ENCODE measurements at places on chromosomes 3 and 15.

DNA sequence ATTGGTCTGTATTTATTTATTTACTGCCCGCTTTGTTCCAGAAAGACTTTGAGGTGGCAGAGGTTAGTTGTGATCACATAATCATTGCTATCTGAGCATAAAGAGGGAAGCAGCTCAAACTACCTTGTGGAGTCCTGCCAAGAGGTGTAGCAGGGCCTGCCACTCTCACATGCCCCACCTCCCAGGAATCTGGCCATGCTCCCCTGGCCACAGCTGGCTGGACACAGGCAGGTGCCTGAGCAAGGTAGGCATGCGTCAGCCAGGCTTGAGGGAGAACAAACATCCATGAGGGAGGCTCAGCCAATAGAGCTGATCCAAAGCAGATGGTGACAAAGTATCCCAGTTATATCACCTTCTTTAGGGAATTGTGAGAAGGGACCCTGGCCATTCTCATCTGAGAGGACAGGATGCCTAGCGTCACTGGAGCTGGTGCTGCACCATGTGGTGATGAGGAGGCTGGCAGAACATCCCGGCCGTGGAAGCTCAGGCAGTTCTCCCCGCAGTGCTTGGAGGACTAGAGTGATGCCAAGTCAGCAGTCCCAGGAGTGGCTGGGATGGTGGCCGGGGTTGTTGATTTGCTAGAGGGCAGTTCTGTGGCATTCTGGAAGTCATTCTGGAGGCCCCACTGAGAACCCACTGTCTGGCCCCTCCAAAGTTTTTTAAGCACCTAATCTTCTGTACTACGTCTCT lies 6.8 kb upstream of the POLG start:
- DNase-seq, result no peak

- no peak for DNase-seq
Observed at GRCh38 chr3:11140030-11140712, 14.1 kb upstream of the HRH1 start.

DNA sequence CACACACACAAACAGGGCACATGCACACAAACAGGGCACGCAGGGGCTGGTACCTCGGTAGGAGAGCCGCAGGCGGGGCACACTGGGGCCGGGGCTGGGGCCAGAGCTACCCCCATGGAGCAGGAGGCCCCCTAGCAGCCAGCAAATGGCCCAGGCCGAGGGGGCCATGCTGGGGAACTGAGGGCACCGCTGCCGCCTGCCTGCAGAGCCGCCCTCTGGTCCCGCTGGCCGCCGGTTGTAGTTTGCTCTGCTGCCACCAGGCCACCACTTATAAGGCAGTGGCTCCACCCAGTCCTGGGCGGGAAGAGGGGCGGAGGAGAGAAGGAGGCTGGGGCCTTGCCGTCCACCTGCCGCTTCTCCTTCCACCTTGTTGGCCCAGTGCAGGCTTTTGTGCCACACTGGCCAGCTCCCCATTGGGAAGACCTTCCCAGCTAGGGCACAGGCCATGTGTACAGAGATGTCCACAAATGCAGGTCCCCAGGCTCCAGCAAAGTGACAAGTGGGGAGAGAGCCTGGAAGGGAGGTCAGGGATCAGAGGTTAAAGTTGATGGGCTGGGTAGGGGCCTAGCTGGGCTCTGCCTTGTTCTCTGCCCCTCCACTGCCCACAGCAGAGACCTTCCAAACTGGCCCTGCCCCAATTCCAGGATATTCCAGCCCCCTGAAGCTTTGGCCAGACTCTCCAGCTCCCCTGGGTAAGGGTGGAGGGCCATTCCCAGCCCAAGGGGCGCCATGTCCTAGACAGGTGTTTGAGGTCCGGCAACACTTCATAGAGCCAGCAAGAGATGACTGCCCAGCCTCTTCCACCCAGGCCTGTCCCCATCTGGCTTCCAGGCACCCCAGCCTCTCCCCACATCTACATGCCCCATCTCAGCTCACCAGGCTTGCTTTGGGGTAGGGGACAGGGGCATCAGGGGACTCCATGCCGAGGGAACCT lies at the start of gene SEMA3G:
Gene SEMA3G, minus strand, starts transcription at position 244 of the 934 bp plus-strand sequence. Its CDS starts 76 bp downstream, at position 168.
- peak; percentile 82 for DNase-seq

- no peak for DNase-seq
Observed at GRCh38 chr3:182692021-182692420, 101.3 kb upstream of the ATP11B start.

GRCh38 chr15:94263341-94264273 lies 32.2 kb downstream of the MCTP2 start:
- peak; percentile 24 for DNase-seq

DNA sequence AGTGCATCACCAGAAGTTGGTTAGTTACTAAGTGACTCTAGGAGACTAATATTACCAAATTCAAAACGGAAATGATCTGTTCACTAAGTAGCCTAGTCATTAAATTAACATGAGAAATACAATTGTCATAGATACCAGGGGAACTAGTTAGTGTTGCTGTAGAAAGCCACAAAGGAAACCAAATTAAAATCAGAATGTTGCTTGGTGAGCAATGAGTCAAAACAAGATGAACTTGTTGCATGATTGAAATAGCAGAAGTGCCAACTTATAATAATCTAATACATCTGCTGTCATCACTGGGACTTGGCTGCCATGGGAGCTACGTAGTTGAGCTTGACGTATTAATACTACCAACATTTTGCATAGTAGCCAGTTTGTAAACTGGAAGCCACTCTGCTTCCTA lies 458.1 kb downstream of the DIPK2A start:
- DNase-seq, result no peak

DNA sequence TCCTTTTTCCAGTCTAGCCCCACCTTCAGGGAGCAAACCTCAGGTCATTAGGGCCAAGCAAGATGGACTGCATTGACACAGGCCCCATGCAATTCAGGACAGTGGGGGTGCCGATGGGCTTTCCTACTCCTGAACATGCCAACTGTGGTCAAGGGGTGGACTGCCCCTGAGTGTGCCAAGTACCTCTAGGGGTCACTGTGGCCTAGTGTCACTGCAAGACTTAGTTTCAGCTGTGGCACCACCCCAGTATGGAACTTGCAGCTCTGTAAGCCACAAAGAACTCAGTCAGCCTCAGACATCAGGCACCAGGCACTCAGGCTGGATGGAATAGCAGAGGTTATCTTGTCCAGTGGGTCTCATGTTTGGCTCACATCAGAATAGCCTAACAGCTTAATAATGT lies 32.3 kb downstream of the EXOG start:
- DNase-seq, result no peak

GRCh38 chr3:122758877-122759560 lies 34.6 kb downstream of the HSPBAP1 start:
- DNase-seq, result no peak

DNA sequence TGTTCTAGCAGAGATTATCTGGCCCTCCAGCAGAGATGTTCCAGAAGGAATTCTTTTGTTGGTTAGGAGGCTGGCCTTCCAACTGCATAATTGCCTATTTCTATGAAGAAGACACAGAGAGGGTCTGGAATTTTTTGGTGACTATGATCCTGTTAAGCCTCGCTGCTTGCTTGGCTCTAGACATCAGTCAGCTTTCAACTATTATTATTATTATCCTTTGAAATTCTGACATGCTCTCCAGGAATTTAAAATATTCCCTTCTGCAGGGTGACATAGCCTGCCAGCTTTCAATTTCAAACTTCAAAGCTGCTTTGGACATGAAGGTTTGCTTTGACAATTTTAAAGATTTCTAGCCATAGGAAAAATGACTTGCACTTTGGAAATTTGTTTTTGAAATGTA lies 26.3 kb upstream of the ZNF148 start:
- peak; percentile 54 for DNase-seq

GRCh38 chr3:106611841-106612240 lies 743.0 kb upstream of the CBLB start:
- no peak for DNase-seq

GRCh38 chr3:31361371-31362273 lies 171.1 kb upstream of the STT3B start:
- DNase-seq, result peak; percentile 24

GRCh38 chr15:84831028-84831427 lies 13.9 kb downstream of the ALPK3 start:
- DNase-seq, result peak; percentile 45

- no peak for DNase-seq
Observed at GRCh38 chr3:170423001-170423615, 4.4 kb downstream of the CLDN11 start.

DNA sequence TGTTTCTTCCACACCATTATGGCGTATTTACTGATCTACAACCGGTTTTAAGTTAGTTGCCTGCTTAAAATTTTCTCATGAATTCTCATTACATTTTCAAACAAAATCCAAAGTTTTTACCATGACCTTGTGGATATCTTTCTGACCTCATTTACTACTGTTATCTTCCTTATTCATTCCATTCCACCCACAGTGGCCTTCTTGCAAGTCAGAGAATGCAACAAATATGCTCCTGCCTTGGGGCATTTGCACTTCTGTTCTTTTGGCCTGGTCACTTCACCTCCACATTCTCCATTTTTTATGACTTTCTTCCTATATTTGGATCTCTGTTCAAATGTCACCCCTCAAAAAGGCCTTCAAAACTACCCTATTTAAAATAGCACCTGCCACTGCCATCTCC lies 8.8 kb upstream of the SLC15A2 start:
- peak; percentile 6 for DNase-seq

- peak; percentile 73 for DNase-seq
Observed at GRCh38 chr3:187736418-187736871, 8.8 kb downstream of the BCL6 start.

DNA sequence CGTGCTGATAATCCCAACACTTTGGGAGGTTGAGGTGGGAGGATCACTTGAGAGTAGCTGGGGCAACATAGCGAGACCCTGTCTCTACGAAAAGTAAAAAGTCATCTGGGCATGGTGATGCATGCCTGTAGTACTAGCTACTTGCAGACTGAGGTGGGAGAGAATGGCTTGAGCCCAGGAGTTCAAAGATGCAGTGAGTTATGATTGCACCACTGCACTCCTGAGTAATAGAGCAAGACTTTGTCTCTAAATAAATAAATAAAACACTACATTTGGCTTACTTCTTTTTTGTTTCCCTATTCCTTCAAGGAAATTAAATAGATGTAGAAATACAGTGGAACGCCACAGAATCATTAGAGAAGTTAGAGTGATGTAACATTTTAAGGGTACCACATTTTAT lies 20.1 kb upstream of the LDHAL6B start:
- DNase-seq, result peak; percentile 62

- no peak for DNase-seq
Observed at GRCh38 chr3:58924578-58924977, 125.2 kb downstream of the CFAP20DC start.

DNA sequence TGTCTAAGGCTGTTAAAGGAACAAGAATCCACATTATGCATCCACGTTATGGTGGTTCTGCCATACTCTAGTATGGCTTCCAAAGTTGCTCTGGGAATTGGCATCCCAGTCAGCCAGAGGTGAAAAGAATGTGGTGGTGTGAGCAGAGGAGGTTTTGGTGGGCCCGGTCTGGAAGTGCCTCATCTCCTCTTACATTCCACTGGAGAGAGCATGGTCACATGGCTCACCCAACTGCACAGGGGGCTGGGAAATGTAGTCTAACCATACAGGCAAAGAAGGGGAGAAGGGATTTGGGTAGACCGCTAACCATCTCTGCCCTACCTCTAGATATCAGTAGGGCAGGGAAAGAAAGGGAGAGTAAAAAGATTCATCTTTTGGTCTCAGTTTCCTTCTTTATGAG lies 3.2 kb upstream of the HEG1 start:
- DNase-seq, result no peak

- DNase-seq, result no peak
Observed at GRCh38 chr3:162770551-162770950, 1273.9 kb downstream of the OTOL1 start.

GRCh38 chr3:17442332-17443049 lies 299.9 kb downstream of the TBC1D5 start:
- no peak for DNase-seq

GRCh38 chr3:115876876-115877614 lies 253.7 kb downstream of the GAP43 start:
- DNase-seq, result peak; percentile 7

DNA sequence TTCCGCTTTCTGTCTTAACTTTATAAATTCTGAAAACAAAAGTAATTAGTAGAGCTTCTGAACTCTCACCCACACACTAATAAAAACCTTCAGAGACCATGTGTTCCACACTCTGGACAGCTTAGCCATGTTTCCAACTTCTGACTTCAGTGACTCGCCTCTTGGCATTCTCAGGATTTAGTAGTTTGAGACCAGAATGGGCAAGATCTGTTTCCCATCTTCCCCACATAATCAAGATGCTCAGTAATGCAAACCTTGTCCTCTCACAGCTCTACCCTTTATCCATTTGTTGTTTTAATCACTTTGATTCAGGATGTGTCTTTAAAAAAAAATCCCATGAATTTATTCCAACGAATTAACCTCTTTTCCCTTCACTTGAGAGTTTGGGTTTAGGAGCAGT lies 166.6 kb upstream of the SLC24A5 start:
- DNase-seq, result no peak

DNA sequence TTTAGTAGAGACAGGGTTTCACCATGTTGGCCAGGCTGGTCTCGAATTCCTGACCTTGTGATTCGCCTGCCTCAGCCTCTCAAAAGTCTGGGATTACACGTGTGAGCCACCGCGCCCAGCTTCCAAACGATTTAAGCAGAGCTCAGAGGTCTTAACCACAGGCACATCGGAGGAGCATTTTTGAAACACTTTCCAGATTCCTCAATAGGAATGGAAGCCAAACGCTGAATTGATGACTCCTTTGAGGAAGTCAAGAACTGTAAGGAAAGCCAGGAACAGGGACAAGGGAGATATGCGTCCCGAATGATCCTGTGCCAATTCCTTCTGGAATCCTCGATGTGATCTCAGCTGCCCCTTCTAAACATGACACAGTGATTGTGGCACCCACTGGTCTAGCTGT lies 40.0 kb downstream of the TRH start:
- peak; percentile 1 for DNase-seq

DNA sequence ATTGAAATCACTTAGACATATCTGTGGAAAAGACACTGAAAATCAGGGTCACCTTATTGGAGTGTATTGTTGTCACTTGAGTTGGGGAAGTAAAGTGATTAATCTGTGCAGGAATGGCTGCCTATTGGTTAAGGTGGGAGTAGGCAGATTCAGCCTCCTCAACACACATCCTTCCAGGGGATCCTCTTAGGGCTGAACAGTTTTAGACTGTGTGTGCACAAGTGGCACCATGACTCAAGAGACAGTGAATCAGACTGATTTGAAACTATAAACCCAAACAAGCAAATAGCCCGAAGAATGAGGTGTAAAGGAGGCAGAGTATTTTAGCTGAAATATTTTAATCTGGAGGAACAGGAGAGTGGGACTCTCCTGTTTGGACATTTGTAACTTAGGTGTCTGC lies 4.9 kb downstream of the ABHD17C start:
- peak; percentile 10 for DNase-seq

GRCh38 chr3:71360764-71361163 lies 222.8 kb downstream of the FOXP1 start:
- no peak for DNase-seq
